ENCODE measurements at places on chromosomes 3 and 15.

DNA sequence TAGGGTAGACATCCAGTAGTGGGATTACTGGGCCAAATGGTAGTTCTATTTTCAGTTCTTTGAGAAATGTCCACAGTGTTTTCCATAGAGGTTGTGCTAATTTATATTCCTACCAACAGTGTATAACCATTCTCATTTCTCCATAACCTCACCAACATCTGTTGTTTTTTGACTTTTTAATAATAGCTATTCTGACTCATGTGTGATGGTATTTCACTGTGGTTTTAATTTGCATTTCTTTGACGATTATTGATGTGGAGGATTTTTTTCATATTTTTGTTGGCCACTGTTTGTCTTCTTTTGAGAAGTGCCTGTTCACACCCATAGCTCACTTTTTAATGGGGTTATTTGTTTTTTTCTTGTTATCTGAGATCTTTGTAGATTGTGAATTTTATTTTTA is 125.2 kb downstream of the CFAP20DC start:
- DNase-seq, result peak; percentile 45

DNA sequence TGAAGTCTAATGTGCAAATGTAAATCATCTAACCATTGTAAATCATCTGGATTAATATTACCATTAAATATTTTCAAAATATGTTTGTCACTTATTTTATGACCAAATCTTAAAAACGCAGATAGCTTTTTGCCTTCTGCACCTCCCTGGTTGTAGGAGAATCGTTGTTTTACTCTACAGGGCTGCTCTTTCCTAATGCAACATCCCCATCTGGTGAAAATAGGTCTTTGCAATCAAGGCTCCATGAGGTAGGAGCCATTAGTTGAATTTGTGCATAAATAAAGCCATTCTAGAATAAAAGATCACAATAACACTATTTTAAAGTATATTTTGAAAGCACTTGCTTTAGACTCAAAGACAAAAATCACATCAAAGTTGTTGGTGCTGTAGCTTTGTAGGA is 535.6 kb upstream of the AGTR1 start:
- peak; percentile 16 for DNase-seq

- no peak for DNase-seq
Measured at GRCh38 chr3:56860939-56861338, 59.2 kb upstream of the ARHGEF3 start.

- peak; percentile 1 for DNase-seq
Measured at GRCh38 chr3:8345398-8345797, 156.2 kb upstream of the LMCD1 start.

DNA sequence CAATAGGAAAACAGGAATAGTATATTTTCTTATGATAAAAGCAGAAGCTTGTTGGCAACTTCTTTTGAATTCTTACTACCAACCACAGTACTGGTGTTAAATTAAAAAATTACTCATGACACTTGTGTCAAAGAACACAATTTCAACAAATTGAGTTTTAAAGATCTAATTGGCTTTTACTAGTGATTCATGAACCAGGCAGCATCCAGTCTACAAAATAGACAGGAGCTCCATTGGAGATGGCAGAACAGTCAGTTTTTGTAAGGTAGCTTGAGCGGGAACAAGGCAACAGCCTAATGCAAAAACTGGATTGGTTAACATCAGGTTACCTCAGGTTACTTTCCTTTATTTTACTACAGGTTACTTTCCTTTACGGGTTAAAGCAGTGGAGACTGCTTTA is 181.3 kb upstream of the THBS1 start:
- no peak for DNase-seq

DNA sequence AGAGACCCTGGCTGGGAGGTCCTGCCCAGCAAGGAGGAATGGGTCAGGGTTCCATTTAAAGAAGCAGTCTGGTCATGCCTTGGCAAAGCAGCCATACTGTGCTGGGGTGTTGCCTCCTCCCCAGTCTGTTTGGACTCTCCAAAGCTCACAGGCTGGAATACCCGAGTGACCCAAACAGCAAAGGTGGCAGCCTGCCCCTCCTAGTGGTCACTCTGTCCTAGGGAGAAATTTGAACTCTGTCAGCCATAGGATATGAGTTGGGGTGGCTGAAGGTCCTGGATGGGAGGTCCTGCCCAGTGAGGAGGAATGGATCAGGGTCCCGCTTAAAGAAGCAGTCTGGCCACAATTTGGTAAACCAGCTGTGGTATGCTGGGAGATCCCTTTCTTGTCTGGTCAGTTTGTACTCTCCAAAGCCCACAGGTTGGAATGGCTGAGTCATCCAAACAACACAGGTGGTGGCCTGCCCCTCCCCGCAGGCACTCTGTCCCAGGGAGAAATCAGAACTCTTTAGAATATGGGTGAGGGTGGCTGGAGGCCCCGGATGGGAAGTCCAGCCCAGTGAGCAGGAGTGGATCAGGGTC is 45.0 kb downstream of the CCR1 start:
- DNase-seq, result peak; percentile 29

- peak; percentile 21 for DNase-seq
Measured at GRCh38 chr15:100809587-100809986, 70.0 kb upstream of the ALDH1A3 start.

GRCh38 chr3:6867269-6867668 is 6.4 kb downstream of the GRM7 start:
- DNase-seq, result no peak

- DNase-seq, result no peak
Measured at GRCh38 chr3:7428206-7428718, 567.3 kb downstream of the GRM7 start.

DNA sequence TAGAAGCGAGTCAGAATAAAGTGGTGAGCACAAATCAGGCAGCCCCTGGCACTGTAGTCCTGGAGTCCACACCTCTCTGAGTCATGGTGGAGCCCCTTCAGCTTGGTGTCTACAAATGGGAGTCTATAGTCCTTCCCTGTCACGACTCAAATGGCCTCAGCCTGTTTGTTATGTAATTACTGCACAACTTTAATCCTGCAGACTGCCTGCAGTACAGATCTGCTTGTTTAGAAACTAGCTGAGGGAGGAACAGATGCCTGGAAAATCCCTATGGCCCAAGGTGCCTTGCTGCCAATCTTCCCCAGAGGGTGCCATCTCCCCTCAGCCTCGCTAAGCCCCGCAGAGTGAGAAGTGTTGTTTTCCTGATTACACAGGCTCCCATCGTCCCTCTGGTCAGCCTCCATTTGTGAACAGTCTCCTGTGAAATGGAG is 3.9 kb upstream of the CXCR6 start:
- peak; percentile 30 for DNase-seq

DNA sequence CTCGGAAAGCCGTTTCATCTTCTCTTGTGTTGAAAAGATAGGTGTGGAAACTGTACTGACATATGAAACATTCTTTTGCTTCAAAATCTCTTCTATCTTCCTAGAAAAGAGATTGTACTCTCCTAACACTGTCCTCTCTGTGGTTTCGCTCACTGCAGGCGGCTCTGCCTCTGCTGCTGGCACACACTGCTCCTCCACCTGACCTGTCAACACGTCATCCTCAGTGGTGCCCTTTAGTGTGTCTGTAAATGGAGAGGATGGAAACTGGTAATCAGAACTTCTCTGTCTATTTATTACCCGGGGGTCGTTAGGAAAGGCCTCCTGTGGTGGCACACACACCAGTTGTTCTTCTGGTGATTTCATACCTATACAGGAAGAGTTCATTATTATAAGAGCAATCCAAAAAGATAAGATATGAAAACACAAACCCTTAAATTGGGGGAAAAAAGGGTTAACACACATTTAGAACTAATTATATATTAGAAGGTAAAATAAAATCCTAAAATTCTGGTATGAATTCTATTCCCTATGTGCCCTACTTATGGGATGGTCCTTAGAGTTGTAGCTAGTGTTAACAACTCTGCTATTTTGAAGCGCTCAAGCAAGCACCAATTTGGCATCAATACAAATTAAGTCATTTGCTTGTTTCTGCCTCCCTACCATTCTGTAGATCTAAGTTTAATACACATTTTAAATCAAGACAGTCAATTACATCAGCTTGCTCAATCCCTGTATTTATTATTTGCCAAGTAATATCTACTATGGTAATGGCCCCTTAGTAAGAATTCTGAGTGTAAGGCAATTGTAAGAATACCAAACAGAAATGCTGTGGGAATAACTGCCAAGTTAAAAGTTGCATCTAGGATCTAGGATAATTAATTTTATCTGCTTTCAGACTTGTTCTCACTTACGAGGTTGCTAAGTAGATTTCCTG is 49.2 kb downstream of the TASOR start:
- no peak for DNase-seq

- no peak for DNase-seq
Measured at GRCh38 chr3:8981700-8982099, 18.4 kb upstream of the RAD18 start.

DNA sequence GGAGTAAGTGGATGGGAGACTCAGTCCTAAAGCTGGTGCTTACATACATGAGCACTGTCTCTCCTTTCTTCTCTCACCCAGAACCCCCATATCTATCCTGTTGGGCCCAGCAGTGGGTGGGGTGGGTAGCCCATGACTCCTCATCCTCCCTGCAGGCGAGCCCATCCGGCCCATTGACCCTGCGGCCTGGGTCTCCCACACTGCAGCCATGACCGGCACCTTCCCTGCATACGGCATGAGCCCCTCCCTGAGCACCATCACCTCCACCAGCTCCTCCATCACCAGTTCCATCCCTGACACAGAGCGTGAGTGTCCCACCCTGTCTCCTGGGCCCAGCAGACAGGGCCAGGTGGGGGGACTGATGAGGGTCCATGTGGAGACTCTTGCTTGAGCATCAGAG is 8.0 kb upstream of the AP2M1 start:
- no peak for DNase-seq

DNA sequence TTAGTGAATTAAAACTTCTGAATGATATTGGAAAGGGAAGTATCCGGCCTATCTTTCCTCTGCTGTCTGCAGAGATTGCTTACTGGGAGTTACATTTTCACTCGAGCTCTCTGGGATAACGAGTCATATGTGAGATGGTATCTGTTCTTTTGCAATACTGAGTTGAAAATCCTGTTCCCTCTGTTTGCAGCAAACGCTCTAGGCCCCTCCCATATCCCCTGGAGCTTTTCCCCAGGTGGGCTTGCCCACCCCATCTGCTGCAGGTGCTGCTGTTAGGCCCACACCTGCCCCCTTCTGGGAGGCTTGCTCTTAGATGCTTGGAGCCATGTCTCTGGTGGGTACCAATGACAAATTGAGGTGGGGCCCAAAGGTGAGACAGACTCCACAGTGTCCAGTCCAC is 42.7 kb upstream of the MTMR10 start:
- no peak for DNase-seq

- no peak for DNase-seq
Measured at GRCh38 chr3:2851835-2852234, 258.3 kb downstream of the IL5RA start.

GRCh38 chr3:58104712-58105111 is 96.5 kb downstream of the FLNB start:
- DNase-seq, result no peak

DNA sequence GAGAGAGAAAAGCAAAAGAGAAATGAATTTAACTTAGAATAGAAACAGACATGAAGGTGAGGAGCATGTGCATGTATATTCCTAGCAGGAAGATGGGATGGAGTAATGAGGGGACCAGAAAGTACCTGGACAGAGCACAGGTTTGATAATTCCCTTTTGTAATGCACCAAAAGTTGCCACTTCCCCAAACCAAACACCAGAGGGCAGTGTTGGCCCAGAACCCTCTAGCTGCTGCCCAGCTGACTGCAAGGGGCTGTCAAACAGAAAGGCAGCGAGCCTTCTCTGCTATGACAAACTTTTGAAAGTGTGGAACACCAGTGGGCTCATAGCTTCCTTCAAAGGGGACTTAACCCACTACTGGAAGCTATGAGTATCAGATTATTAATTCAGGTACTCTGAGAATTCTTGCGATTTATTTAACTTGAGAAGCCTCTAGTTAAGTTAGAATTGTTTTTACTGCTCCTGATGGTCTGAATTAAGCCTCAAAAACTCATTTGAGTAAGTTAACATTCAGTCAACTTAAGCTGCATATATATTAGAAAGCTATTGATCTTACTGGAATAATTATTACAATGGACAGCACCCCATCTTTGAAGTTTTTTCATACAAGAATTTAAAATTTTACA is 234.9 kb downstream of the NEK10 start:
- DNase-seq, result peak; percentile 69

DNA sequence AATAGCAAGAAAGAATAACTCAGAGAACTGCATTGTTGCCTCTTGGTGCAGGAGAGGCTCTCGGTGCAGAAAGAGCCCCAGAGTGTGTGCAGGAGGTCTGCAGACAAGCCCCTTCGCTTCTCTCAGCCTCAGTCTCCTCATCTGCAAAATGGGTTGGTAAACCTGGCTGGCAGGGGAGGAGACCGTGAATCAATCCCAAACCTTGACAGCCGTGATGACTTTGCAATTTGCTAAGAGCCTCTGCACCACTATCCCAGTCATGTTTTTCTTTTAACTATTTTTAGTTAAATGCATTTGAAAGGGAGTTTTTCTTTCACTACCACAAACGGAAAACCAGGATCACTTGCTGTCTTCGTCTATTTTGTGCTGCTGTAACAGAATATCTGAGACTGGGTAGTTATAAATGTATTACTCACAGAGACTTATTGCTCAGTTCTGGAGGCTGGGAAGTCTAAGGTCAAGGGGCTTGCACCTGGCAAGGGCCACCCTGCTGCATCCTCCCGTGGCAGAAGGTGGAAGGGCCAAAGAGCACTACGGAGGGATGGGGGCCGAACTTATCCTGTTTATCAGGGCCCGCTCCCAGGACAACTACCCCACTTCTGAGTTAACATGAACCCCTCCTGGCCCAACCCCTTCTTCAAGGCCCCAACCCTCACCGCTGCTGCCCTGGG is 14.2 kb upstream of the IQSEC1 start:
- DNase-seq, result no peak

DNA sequence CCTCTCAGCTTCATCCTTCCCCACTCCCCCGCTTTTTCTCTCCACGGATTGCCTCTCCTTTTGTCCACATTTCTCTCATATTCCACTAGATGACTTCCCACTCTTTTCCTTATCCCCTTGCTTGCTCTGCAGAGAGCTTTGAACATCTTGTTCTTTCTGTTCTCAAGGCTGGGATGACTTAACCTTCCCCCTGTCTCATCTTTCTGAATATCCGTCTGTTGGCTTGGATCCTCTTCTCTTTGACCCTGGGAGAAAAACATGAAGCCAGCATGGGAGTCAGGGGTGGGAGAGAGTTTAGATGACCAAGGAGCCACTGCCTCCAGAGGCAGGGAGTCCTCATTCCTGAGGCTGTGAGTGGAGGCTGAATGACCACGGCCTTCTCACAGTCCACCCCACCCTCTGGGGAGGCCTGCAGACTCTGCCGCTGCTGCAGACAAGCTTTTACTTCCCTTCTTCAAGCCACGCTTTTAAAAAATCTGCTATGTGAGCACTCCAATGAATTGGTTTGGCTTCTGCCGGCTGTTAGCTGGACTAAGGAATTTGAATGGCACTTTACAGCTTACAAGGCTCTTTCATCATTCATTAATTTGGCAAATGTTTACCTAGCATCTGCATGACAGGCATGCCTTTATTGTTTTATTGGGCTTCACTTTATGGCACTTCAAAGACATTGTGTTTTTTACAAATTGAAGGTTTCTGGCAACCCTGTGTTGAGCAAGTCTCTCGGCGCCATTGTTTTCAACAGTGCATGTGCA is 111.6 kb upstream of the SLC6A6 start:
- no peak for DNase-seq

- DNase-seq, result peak; percentile 67
Measured at GRCh38 chr3:66816090-66816761, 181.9 kb upstream of the KBTBD8 start.

- peak; percentile 47 for DNase-seq
Measured at GRCh38 chr3:33940149-33940548, 141.7 kb downstream of the PDCD6IP start.

- no peak for DNase-seq
Measured at GRCh38 chr3:94671078-94671477, 608.2 kb downstream of the NSUN3 start.

GRCh38 chr3:12444582-12445471 is 39.5 kb upstream of the TSEN2 start:
- peak; percentile 65 for DNase-seq

- no peak for DNase-seq
Measured at GRCh38 chr3:119219069-119219468, 21.6 kb downstream of the B4GALT4 start.

All from ELR (cell line).